ENCODE measurements at places on chromosomes 4 and X.

DNA sequence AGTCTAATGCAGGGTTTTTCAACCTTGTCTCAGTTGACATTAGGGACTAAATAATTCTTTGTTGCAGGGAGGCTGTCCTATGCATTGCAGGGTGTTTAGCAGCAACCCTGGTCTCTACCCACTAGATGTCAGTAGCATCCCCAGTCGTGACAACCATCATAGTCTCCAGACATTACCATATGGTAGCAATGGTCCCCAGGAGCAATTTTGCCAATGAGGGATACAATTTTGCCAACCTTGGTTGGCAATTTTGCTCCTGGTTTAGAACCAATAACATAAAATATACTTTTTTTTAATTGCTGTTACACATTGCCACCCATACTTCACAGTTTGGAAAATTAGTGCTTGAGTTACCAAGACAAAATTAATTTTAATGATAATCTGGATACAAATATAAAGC lies 6.0 kb downstream of the EREG start:
- no peak for DNase-seq

DNA sequence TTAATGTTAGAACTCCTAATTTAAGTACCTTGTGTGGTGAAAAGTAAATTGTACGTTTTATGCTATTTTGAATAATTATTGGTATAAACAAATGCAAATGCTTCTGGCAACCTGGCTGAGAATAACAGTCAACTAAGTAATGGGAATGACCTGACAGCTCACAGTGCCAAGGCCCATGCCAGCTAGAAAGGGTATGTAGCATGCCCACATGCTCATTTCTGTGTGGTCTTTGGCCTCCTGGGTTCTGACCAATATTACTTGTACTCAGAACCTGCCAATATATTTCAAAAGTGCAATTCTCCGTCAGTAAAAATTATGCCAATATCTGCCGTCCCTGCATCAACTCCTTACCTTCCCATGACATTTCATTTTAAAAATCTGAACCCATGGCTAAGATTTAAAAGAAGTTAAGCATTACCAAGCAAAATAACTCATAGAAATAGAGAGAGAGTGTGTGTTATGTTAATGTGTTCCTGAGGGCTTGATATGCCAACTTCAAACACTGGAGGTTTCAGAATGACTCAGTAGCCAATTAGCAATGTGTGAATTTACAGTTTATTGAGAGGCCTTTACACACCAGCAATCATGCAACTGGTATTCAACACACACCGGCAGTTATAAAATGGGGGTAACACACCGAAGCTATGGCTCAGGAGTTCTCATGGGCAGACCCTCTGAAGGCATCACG lies 820.8 kb downstream of the FSTL5 start:
- DNase-seq = no peak

- DNase-seq = no peak
Observed at GRCh38 chr4:47270201-47270888, 193.2 kb downstream of the COMMD8 start.

DNA sequence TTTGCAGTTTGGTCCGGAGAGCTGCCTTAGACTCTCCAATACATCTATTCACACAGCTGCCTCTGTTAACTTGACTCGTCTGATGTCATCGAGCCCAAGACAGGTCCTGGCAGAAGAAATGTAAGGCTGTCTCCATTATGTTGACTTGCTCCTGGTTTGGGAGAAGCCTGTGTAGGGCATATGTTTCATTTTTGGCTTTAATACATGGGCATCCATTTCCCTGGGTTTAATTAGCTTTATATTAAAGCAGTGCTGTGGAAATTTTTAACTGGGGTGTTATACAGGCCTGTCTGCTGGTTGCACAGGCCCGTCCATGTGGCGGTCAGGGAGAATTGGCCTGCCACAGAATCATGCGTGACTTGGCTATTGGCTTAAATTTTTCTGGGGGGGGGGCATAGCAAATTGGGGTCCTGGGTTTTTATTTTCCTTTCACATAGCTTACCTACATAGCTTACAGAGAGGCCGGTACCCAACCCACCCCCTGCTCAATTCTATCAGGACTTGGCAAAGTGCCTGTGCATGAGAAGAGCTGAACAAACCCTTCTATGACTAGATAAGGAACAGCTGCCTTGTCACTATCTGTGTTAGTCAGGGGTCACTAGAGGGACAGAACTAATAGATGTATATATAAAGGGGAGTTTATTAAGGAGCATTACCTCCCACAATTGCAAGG lies 123.5 kb upstream of the WDR1 start:
- no peak for DNase-seq

DNA sequence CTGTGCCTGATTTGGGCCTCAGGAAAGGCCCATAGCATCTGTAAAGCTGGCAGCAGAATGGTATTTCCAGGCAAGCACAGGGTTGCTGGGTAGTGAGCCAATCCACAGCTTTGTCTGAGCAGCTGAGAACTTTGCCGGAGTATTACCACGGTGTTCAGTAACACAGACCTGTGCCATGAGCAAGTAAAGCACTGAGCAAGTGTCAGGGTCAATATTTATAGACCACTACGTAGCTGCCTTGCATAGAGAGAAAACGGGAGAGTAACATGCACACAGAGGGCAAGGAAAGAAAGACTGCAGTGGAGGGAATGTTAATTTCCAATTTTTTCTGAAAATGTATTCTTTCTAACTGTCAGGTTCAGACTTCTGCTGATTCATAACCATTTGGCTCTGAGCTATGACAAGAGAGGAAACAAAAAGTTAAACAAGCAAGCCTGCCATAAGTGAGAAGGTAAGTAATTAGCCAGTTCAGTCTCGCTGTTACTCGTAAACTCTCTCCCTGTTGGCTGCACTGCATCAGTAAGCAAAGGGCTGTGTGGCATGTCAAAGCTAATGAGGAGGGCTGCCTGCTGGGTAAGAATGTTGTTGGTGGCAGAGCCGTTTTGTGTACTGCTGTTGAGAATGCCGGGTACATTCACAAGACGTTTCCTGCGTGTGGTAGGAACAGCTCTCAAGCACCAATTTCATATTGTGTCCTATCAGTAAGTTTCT lies 238.1 kb downstream of the BMPR1B start:
- peak; percentile 68 for DNase-seq

DNA sequence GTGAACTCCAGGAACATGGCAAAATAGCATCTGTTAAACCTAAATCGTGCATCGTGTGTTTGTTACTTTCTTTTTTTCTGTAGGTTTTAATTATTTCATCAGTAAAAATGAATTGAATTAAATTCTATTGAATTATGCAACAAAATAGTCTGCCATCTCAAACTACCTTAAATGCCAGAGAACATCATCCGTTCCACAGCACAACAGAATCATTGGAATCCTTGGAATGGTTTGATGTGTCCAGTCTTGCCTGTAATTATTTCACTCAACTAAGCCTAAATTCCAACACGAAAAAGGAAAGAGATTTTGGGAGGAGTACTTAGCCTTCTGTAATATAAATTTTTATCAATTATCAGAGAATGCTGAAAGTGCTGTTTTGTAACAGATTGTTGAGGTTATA lies 17.1 kb upstream of the SLC7A11 start:
- no peak for DNase-seq

DNA sequence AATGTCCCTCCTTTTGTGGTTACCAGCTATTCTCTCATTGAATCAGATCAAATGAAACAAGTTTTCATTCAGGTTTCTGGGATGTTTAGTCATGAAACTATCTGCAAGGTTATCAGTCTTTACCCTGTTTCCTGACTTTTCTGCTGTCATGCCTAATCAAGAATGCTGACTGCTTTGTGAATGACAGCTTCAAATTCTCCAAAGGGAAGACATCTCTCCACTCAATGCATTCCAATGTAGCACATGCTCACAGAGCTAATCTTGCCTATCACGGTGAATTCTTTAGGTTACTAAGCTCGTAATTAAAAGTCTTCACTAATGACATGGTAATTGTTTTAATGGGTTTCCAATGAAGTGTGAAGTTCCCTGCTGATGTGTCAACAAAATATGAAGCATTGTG lies 1068.5 kb downstream of the PCDH7 start:
- DNase-seq = no peak

GRCh38 chr4:87853108-87853507 lies 20.3 kb downstream of the MEPE start:
- DNase-seq = no peak

GRCh38 chrX:20412871-20413486 lies 146.3 kb upstream of the RPS6KA3 start:
- DNase-seq = no peak

GRCh38 chr4:17013382-17014006 lies 115.0 kb upstream of the LDB2 start:
- no peak for DNase-seq
